ENCODE measurements at places on chromosomes 13 and 19.

DNA sequence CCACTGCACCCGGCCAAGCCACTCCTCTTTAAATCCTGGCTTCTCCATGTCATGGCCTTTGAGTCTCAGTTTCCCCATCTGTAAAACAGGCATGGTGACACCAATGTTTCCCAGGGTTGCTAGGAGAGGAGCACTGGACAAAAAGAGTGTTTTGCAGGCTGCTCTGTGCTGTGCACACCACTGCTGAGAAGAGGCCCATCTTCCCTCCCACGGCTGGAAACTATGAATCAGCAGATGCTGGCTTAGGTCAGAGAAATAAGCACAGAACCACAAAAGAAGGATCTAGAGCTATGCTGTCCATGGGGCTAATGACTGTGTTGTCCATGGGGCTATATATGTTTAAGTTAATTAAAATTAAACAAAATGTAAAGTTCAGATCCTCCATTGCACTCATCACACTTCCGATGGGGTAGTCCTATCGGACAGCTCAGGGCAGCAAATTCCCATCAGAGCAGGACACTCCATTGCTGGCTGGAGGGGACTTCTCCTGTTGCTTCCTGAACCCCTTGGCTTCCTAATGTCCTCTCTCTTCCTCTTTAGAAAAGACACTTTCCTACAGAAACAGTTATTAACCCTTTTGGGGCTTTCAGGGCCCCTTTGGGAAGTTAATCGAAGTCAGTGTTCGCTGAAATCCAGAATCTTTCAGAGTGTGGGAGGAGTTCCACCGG lies 37.1 kb downstream of the TSHZ3 start:
- DNase-seq = peak; percentile 7

DNA sequence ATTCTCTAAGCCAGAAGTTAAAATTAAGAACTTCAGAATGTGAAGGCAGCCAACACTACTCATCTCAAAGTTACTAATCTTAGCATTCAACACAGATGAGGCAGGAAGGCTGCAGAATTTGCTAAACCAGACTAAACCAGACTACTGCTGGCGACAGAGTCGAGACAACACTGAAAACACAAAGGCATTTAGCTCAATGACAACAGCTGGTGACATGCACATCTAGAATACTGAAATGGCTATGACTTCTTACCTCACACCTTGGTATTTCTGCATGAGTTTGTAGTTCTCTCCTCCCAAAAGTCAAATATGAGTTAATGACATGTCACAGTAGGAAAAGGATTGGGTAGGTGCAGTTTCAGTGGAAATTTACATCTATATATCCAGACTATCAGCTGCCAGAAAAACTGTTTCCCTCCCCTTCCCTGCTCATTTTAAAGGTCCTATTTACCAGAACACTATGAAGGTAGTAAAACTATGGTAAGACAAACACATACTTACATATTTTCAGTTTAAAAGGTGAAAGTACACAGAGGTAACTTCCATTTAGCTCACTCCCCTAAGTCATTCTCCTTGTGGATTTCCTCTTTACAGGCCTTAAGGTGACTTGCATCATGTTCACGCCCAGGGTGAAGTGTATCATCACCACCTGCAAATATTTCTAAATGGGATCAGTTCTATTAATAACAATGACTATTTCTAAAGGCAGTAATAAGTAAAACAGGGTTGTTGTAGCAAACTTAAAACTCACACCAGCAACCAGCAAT lies 21.4 kb downstream of the FOXO1 start:
- no peak for DNase-seq

GRCh38 chr19:57068921-57069697 lies 50.7 kb upstream of the USP29 start:
- DNase-seq = no peak

DNA sequence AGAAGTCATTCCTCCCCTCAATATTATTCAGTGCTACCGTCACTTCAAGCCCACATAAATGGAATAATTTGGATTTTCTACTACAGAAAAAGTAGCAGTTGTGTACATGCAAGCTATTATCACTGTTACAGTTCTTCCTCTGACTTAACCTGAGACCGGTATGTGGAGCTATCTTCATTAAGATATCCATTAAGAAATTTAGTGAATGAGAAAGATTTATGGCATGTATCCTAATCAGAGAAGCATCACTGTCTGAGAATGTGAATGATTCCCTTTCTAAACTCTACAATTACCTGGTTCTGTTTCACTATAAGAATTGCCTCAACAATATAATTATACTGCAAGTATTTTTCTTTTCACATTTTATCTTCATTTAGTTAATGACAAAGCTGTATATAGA lies 278.7 kb downstream of the KLF5 start:
- DNase-seq = no peak

GRCh38 chr19:4083677-4084546 lies 17.2 kb upstream of the ZBTB7A start:
- DNase-seq = no peak

DNA sequence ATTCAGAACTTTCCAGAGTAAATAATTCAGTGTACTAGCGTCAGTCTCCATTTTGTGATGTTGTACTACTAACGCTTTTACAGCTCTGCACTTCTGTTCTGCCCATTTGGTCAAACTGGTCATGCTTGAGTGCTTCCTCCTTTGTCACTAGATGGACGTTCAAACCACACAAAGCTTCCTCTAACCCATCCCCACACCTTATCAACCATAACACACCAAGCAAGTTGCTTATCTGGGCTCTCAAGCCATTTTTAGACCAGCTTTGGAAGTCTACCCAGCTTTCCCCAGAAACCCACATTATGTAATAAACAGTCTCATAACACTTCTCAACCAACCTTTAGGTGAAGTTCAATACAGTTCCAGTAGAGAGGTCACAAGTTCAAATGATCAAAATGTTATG lies 2.3 kb upstream of the ZNF347 start:
- DNase-seq = no peak

DNA sequence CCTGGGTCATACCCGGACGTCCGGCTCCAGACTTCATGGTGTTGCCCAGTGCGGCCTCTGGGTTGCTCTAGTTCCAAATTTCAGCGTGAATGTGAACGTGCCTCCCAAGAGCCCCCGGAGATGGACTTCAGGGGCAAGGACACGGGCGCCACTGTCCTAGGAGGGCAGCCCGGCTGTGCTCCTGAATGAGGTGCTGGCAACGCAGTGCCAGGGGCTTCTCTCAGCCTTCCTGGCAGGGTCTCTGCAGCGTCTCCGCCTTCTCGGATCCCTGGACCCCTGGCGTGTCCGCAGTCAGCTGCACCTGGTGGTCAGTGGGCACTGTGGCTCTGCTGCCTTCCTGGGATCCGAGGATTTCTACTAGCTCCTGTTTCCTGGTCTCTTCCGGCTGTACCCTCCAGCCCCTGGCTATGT lies 101.7 kb upstream of the MCF2L start:
- DNase-seq = no peak

DNA sequence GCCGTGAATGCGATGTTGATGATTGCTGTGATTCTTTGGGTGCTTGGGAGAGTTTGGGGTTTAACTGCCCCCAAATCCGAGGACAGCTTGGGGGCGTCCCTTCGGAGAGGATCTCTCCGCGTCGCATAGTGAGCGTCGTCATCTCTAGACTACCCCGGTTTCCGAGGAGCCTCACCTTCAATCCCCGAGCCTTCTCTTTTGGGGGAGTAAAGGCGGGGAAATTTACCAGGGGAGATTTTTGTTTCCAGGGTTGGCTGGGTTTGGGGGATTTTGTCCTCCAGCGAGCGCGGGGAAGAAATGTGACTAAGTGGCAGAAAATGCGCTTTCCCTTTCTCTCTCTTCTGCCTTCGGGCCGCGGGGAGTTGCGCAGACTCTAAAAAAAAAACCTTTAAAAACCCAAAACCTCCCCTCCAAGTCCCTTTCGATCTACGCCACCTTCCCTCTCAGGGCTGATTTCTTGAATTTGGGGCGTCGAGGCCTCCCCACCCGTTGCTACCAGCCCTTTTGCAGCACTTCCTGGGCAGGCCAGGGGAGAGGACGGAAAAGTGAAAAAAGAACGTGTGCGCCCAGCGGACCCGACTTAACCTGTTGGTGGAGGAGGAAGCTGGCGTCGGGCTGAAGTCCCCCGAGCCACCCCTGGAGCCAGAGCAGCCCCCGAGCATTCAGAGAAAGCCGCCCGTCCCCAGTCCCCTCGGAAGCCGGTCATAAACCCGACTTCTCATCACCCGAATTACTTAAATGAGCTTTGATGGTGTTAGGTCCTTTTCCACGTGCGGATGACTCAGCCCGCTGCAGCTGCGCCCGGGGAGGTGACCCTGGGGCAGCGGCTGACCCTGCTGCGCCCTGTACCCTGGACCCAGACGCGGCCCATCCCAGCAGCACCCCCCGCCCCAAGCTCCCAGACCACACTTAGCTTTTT lies 17.7 kb downstream of the NFIX start:
- DNase-seq = no peak

GRCh38 chr19:658916-659839 lies 3.8 kb downstream of the RNF126 start:
- no peak for DNase-seq

- DNase-seq = no peak
Measured at GRCh38 chr13:28047757-28048388, 52.5 kb downstream of the FLT3 start.

- no peak for DNase-seq
Measured at GRCh38 chr13:30870049-30870884, 35.8 kb upstream of the MEDAG start.

- DNase-seq = no peak
Measured at GRCh38 chr13:41494202-41494601, 36.9 kb downstream of the RGCC start.

DNA sequence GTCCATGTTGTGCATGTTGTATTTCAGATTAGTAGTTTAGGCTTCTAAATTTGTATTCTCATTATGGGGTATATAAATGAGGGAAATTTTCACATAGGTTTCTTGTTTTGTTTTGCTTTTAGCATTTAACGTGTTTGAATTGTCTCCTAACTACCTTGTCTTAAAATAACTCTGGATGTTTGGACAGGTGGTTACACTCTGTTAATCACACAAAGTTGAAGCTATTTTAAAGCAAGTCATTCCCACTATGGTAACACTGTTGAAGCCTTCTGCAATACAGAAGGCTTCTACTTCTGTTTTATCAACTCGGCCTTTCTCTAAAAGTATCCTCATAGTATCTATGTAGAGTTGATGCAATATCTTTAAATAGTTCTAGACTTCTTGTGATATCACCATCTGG lies 245.3 kb upstream of the HTR2A start:
- no peak for DNase-seq

GRCh38 chr19:35293363-35293739 lies 1.4 kb downstream of the MAG start:
- no peak for DNase-seq
